ENCODE measurements at places on chromosomes 16 and 17.

DNA sequence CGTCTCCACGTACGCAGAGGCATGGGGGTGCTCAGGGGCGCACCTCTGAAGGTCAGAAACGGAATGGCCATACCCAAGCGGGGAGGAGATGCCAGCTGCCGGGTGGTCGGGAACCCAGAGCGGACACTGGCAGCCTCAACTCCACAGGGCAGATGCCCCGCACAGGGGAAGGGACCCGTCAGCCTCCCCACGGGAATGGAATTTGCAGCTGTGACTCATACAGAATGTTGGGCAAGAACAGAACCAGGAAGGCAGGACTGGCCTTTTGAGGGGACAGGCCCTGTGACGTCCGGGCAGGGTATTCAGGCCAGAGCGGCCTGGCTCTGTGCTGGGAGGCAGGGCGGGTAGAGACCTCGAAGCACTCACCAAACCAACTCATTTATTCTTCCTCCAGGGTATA, 7.5 kb downstream of the TK1 start:
- no peak for DNase-seq

GRCh38 chr17:79049821-79050220, 24.8 kb upstream of the ENGASE start:
- DNase-seq: no peak

DNA sequence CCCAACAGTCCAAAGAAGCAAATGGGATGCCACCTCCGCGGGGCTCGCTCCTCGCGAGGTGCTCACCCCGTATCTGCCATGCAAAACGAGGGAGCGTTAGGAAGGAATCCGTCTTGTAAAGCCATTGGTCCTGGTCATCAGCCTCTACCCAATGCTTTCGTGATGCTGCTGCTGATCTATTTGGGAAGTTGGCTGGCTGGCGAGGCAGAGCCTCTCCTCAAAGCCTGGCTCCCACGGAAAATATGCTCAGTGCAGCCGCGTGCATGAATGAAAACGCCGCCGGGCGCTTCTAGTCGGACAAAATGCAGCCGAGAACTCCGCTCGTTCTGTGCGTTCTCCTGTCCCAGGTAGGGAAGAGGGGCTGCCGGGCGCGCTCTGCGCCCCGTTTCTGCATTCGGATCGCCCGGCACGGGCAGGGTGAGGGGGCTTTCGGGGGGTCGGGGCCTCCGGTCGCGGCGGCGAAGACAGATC, at the start of gene CDH13:
Gene CDH13, plus strand, starts transcription at position 179 of the 471 bp plus-strand sequence.
- no peak for DNase-seq

- DNase-seq: no peak
Observed at GRCh38 chr17:82372249-82373071, 895 bp downstream of the UTS2R start.

DNA sequence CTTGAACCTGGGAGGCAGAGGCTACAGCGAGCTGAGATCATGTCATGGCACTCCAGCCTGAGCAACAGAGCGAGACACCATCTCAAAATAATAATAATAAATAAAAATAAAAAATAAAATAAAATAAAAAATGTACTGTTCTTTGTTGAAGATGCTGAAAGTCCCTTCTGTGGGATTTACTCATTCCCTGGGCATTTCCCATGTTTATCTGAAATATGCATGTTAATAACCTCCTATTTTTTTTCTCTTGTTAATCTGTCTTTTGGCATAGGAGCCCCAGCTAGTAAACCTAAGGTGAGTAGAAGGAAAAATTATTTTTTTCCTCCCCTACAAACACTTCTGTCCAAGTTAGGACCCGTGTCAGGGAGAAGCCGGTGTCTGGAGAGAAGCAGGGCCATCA, 34.4 kb downstream of the TMEM92 start:
- DNase-seq: no peak

DNA sequence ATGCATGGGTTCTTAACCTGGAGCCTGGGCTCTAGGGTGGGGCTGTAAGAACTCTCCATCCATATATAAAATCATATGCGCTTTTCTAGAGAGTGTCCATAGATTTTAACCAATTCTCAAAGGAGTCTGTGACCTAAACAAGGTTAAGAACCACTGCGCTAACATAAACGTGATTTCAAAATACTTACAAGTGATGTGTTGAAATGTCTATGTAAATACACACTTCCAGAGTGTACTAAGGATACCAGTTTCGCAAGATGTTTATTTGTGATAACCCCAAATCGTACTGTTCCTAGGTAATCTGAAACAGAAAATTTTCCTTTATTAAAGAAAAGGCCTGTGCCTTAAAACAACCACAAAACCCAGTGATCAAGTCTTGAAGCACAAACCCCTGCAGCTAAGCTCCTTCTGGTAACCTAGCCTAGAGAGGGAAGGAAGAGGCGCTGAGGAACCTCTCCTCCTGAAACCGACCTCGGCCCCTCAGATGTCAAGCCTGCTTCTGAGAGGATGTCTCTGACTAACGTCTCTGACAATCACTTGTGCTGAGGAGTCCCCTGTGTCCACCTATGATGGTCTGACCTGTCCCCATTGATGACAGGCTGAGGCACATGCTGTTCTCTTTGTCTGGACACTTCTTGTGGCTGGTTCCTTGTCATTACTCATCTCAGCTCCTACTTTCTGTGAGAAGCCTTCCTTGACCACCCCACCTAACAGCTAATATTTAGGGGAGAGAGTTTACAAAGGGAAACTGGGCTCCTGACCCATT, 32.2 kb downstream of the SNN start:
- DNase-seq: no peak

DNA sequence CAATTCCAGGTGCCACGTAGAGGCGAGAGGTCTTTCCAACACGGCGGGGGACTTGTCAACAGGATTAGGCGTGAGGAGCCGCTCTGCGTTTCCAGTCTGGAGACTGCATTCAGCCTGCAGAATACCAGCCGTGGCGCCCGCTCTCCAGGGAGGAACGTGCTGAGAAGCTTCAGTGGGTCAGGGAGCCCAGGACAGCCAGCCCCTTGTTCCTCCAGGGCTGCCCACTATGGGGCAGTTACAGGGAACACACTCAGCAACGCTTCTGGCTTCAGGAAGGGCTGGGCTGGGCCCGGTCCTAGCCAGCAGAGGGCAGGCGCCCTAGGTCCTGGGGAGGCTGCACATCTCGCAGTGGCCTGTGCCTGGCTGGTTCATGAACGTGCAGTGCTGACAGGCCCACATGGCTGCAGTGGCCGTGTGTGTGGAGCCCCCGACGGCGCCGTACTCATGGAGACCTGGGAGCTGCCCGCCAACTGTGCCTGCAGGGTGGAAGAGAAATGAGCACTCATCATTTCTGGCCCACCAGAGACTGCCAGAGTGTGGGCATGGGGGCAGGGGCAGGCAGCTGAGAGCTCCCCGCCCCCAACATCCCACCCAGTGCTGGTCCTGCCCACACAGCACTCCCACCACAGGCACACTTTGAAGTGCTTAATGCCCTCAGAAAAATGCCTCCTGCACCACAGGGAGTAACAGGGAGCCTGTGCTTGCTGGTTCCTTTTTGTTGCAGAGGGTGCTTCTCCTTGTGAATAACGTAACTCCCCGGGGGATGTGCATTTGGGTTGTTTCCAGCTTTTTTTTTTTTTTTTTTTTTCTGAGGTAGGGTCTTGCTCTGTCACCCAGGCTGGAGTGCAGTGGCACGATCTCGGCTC, 7.0 kb upstream of the FAAP100 start:
- DNase-seq: no peak

- no peak for DNase-seq
Observed at GRCh38 chr16:13098536-13098935, 197.1 kb downstream of the SHISA9 start.

- no peak for DNase-seq
Observed at GRCh38 chr17:75689441-75689873, 22.3 kb downstream of the SAP30BP start.

- DNase-seq: no peak
Observed at GRCh38 chr16:55849536-55849935, 16.6 kb upstream of the CES1 start.

DNA sequence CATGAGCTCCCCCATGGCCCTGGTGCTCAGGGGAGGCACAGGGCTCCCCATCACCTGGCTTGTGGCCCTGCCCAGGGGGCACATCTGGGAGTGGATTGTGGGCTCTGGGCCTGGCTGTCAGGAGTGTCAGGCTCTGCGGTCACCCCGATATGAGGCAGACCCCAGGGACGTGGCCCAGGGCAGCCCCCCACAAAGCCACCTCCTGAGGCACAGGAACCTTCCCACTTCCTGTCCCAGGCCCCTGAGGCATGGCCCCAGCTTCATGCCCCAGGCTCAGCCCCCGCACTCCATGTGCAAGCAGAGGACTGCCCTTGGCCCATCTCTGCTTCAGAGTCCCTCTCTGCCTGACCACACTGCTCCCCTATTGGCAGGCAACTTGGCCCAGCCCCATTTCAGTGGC, 160.3 kb downstream of the PCTP start:
- DNase-seq: no peak

DNA sequence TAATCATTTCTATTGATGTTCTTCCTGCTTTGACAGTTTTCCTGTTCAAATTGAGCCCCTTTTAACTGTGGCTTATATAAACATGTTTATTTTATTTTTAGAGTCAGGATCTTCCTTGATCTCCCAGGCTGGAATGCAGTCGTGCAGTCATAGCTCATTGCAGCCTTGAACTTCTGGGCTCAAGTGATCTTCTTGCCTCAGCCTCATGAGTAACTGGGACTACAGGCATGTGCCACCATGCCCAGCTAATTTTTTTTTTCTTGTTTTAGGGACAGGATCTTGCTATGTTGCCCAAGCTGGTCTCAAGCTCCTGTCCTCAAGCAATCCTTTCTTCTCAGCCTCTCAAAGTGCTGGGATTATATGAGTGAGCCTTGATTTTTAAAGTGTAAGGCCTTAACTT, 14.7 kb downstream of the PHKB start:
- DNase-seq: no peak

DNA sequence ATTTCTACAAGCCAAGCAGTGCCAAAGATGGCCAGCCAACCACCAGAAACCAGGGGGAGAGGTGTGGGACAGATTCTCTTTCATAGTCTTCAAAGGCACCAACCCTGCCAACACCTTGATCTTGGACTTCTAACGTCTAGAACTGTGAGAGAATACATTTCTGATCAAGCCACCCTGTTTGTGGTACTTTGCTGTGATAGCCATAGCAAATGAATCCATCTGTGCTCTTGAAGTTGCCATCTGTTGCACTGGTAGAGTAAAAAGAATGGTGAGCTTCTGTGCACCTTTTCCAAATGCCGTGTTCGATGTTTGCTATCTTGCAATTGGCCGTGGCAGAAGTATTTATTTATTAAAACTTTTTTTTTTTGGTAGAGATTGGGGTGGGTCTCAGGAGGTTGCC, 16.7 kb upstream of the ADGRG1 start:
- DNase-seq: no peak

DNA sequence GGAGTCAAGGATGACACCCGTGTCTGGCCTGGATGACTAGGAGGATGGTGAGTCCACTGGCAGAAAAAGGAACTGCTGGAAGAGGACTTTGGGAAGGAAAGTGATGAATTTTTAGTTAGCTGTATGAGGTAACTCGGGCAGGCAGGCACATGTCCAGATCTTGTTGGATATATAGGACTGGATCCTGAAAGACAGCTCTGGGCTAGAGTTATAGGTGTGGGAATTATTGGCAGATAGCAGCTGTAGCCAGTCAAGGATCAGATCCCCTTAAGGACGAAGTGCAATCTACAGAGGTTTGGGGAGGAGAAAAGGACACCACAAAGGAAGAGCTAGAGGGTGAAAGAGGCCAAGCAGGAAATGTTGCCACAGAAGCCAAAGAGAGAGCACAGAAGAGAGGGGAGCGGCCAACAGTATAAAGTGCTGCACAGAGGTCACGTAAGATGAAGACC, 10.1 kb downstream of the CYB5D1 start:
- DNase-seq: no peak

DNA sequence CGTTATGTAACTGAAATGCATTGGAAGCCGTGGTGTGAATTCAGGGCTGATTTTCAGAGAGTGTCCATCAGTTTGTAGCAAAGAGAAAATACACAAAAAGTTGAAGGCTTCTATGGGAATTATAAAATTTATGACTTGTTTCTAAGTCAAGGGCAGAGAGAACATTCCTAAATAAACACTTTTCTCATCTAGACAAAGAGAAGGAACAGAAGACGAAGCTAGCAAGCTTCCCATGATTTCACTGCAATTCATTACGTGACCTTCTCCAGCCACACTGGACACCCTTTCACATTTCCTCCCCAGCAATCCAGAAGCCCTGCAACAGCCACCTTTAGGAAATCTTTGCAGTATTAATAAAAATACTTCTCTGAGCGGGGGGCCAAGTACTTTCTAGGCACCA, 67.8 kb downstream of the TMEM100 start:
- no peak for DNase-seq

DNA sequence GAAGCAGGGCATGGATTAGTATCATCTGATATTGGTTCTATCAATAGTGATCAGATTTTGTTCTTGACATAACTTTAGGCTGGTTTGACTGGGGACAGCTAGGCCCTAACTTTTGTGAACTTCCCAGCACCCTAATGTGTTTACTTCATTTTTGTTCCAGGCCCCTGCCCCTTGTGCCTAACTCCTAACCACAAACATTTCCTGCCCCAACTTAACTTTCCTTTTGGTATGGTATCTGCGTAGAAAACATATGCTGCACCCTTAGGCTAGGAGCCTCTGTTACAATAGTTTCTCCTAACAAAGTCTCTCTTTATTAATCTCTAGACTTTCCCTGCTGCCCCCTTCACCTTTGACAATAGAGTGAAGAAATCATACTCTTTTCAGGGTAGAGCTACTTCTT, 2.5 kb downstream of the ADPRM start:
- DNase-seq: no peak

DNA sequence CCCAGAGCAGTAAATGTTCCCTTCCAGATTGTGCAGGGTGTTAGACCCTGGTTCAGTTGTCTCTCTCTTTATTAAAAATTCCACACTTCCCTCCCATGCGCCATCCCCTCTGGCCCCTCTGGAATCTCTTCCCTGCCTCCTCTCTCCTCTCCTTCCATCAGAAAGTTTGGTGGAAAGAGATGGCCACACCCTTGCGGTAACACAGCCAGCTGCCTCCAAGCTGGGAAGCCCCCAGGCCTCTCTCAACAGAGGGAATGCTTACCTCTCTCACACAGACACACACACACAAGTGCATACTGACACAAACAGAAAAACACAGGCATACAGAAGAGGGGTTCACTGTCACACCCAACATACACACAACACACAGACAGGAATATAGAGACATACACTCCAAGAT, 220.5 kb downstream of the C16orf78 start:
- no peak for DNase-seq

- DNase-seq: no peak
Observed at GRCh38 chr17:48719642-48720265, 2.6 kb downstream of the PRAC1 start.

Data from stimulated activated effector memory CD8-positive, alpha-beta T cell treated with anti-CD3 and anti-CD28 coated beads, Interleukin-12 subunit alpha, Interleukin-12 subunit beta, amount 100 ng/mL, for 72 hours (primary cell).